T-helper 17 cell (primary cell): ENCODE measurements at places on chromosomes 6 and 20.

DNA sequence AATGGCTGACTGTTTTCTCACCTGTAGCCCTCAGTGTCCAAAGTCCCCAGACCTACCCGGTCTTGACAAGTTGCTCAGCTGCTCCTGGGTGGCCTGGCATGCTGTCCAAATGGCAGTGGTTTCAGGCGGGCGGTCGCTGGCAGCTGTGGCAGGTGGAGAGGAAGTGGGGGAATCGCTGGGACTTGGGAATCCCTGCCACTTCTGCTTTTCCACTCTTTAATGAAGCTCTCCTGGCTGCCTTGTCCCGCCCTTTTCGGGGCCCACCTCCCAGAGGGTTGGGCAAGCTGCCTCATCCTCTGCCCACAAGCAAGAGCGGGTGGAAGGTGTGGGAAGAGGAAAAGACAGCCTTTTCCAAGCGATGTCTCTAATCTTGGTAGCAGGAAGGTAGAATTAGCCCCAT, at the start of gene OCSTAMP:
Gene OCSTAMP (minus strand): TSS at position 194 of the 400 bp plus-strand sequence. CDS start 94 bp downstream, at position 100.
- DNase-seq: no peak

DNA sequence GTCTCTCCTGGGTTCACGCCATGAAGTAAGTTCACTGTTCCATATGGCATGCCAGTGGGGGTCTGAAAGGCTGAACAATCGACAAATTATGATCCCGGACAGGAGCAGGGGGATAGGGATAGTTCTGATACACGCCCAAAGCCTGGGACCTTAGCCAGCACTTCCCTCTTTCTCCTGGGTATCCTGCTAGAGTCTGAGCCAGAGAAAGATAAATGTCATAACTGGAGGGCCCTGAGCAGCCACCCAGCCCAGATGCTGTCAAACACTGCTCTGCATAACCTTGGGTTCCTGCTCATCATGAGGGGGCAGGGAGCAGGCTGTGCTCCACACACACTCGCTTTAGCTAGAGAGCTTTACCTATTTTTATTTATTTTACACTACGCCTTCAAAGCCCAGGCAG, 12.3 kb downstream of the EDEM2 start:
- no peak for DNase-seq

DNA sequence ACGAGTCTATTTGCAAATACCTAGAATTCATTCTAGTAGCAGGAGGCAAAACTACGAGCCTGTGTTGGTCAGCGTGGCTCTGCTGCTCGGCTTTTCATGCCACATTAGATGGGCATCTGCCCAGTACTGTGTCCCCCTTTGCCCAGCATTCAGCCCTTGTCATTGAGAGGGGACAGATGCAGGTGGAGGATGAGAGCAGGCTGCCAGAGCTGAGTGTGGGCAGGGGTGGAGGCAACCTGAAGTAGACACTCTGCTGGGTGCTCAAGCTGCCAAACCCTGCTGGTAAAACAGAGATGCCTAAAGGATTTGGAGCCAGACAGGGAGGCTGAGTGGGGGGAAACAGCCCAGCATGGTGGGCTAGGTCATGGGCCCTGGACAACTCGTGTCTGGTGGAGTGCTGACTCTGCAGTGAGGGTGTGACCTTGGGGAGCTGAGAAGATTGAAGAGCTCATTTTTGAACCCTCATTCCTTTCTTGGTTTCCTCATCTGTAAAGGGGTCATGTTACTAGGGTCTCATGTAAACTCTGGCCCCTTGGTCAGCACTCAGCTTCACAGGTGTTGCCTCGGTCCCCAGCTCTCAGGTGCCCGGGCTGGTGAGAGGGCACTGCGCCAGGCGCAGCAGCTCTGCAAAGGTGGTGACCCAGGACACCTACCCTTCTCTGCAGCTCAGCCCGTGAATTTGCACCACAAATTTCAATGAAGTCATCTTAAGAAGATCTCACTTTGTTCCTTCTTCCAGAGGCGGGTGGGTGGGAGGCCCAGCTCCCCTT, 64.2 kb upstream of the BHLHE23 start:
- peak; percentile 2 for DNase-seq

- no peak for DNase-seq
Measured at GRCh38 chr6:85368631-85369030, 81.3 kb upstream of the NT5E start.

GRCh38 chr6:91281901-91282300, 695.0 kb upstream of the MAP3K7 start:
- DNase-seq: no peak

- no peak for DNase-seq
Measured at GRCh38 chr6:80508885-80509630, 402.6 kb downstream of the BCKDHB start.

- no peak for DNase-seq
Measured at GRCh38 chr20:41476013-41476441, 109.4 kb upstream of the EMILIN3 start.

- DNase-seq: no peak
Measured at GRCh38 chr6:88211446-88211845, 45.3 kb upstream of the CNR1 start.

DNA sequence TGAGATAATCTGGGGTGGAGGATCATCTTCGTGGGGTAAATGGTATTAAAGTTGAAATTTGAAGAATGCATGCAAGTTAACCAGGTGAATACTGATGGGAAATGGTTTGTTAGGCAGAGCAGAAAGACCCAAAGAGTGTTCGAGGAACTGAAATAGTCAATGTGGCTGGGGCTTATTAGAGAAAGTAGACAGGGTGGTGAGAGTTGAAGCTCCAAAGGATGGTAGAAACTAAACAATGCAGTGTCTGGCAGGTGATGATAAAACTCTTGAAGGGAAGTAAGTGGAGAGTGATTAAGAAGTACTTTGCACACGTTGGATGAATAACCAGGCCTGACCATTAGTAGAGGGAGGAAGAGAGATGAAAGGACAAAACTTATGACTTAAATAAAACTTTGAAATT, 39.8 kb upstream of the CENPW start:
- no peak for DNase-seq

DNA sequence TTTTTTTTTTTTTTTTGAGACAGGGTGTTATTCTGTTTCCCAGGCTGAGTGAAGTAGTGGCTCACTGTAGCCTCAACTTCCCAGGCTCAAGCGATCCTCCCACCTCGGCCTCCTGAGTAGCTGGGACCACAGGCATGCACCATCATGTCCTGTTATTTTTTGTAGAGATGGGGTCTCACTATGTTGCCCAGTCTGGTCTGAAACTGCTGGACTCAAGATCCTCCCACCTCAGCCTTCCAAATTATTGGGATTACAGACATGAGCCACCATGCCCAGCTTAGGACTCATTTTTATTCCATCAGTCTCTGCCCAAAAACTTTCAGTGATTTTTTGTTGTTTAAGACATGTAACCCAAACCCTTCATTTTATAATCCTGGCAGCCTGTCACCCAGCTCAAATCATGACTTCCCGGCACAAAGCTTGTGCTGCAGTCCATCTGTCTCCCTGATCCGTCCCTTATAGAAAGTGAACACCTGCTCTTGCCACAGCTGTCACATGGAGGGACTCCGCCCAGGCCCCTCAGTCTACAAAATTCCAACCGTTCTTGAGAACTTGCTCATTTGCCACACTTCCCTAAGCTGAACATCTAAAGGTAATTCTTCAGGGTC, 183.9 kb upstream of the JARID2 start:
- DNase-seq: no peak

- no peak for DNase-seq
Measured at GRCh38 chr6:14713008-14713960, 532.6 kb upstream of the JARID2 start.

DNA sequence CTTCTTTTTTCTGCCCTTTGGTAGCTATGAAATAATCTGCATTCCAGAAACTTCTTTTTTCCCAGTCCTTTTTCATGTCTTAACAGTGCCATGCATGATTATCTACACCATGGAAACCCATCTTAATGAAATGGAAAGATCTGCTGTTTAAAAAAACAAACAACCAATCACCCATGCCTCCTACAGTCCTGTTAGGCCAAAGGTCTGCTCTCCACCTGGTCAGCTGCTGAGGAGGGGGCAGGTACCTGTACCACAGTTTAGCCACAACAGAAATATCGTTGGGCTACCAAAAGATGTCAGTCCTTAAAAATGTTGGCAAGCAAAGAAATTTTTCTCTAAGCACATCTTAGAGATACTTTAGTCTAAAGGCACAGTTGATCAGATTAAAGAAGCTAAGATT, 112.6 kb downstream of the SLC16A10 start:
- no peak for DNase-seq

- no peak for DNase-seq
Measured at GRCh38 chr6:34059136-34059731, 86.7 kb downstream of the GRM4 start.

DNA sequence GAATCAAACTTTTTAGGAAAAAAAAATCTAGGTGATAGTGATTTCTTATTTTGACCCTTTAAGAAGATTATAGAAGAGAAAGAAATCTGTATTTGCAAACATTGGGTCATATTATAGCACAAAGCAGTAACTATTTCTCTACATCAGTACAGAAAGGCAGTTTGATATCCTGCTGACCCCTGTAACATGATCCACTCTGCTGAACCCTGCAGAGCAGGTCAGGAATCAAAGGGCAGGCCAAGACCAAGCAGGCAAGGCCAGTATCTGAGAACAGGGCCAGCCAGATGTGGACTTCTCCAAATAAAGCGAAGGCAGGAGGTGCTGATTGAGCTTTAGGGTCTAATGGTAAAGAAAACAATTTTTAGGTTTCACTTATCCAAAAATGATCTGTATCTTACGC, 239.4 kb downstream of the PTPRK start:
- no peak for DNase-seq

- no peak for DNase-seq
Measured at GRCh38 chr20:5364136-5364821, 47.5 kb upstream of the PROKR2 start.

- DNase-seq: no peak
Measured at GRCh38 chr6:4435981-4436445, 300.6 kb upstream of the ECI2 start.

DNA sequence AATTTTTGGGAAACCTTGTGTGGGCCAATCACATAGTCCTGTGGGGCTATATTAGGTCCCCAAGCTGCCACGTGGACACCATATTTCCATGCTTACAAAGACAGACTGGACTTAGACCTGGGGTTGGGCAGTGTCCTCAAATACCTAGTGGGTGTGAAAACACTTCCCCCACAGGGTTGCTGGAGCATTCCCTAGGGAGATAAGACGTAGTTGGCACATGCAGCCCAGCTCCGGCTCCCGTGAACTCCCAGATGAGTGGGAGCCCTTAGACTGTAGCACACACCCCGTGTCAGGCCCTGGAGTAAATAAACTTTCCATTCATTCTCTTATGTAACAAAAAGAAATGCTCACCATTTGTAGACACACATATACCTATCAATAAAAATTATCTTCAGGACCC, 14.2 kb downstream of the KCNG1 start:
- no peak for DNase-seq

DNA sequence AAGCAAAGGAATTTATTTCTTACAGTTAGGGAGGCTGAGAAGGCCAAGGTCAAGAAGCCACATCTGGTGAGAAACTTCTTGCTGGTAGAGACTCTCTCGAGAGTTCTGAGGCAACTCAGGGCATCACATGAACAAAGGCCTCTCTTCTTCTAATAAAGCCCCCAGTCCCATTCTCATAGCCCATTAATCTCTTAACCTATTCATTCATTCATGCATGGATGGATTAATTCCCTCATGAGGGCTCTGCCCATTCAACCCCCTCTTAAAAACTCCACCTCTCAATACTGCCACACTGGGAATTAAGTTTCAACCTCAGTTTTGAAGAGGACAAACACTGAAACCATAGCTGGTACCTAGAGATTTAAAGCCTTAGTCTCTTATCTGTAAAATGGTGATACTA, 217.9 kb upstream of the SPTLC3 start:
- no peak for DNase-seq
